Pulmonary artery endothelial cell (primary cell): ENCODE measurements at places on chromosomes 1 and 21.

DNA sequence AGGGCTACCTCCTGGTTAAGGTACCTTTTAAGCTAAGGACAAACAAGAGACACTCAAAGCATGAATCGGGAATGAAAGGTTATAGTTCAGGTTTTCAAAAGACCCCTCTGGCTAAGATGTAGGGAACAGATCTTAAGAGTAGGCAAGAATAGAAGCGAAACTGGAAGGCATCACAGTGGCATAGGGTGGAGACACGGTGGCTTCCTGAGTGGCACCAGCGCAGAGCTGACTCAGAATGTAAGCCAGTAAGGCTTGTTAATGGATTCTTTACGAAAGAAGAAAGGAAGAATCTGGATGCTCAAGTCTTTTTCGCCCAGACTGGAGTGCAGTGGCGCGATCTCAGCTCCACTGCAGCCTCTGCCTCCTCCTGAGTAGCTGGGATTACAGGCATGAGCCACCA is 21.2 kb downstream of the PADI6 start:
- no peak for DNase-seq

GRCh38 chr21:43034826-43035225 is 40.8 kb downstream of the CBS start:
- DNase-seq, result no peak

GRCh38 chr1:35111106-35111505 is 31.9 kb downstream of the ZMYM1 start:
- no peak for DNase-seq

GRCh38 chr1:94434365-94435045 is 16.3 kb downstream of the ABCD3 start:
- no peak for DNase-seq
